ENCODE measurements at places on chromosomes 3 and 15.

DNA sequence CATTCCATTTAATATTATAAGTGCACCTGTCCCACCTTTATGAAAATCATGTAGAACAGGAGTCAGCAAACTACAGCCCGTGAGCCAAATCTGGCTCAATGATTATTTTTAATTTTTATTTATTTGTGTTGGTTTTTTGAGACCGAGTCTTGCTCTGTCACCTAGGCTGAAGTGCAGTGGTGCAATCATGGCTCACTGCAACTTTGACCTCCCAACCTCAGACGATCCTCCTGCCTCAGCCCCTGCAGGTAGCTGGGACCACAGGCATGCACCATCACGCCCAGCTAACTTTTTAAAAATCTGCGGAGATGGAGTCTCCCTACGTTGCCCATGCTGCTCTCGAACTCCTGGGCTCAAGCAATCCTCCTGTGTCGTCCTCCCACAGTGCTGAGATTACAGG lies 42.0 kb downstream of the MYO1E start:
- DNase-seq = no peak

GRCh38 chr15:65212097-65212496 lies 824 bp upstream of the CILP start:
- DNase-seq = no peak

GRCh38 chr3:134374791-134375581 lies 739 bp upstream of the AMOTL2 start:
- no peak for DNase-seq

DNA sequence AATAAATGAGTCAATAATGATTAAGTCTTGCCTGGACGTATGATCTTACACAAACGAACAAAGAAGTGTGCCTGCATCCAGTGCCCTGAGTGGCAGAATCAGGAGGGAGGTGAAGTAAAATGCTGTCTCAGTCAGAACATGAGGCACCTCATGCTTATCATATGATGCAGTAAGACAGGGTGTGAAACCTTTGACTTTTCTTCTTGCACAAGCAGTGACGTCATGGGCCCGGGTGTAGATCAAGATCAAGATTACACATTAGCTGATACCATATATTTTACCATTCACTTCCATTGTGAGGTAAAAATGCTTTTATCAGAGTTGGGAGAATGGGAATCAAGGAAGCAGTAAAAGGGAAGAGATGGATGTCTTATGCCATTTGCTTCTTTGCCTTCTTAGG lies 291.6 kb upstream of the PLSCR5 start:
- DNase-seq = no peak

DNA sequence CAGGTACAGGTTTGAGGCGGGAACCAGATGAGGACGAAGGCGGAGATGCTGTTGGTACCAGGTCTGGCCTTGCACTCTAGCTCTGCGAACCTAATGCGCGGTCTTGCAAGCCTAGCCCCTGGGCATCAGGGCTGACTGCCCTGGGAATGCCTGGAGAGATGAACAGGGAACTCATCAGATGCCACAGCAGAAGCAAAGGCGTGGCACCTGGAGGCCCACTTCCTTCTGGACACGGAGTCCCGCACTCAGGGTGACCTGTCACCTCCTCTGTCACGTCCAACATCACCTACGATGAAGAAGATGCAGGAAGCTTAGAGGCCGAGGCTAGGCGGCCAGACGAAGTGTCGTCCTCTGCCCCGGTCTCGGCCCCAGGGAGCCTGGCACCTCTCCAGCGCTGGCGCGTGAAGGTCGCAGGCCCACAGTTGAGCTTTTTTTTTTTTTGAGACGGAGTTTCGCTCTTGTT lies 9.4 kb downstream of the RPLP1 start:
- no peak for DNase-seq

DNA sequence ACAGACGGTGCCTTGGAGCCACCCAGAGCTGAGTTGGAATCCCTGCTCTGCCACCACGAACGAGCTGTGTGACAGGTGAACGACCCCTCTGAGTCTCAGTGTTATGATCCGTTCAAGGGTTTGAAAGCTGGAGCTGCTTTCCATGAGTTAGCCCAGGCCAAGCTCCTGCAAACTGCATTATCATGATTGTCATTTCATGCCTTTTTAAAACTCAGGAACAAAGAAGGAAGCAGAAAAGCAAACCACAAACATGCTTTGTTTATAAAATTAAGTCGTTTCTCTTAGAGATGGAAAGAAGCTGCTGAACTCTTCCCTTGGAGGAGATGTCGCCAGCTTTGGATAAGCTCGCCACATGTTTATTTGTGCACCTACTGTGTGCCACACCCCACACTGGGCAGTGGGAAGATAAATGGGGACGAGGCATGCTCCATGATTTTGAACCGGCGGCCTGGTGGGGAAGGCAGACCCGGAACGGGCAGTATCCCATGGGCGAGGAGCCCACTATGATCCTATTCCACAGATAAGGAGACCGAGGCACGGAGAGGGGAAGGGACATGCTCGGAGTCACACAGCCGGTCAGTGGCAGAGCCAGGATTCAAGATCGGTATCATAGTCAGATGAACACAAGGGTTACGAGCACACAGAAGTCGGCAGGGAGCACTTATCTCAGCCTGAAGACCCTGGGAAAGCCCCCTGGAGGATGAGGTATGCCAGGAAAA lies 15.9 kb downstream of the HRH1 start:
- DNase-seq = peak; percentile 41

DNA sequence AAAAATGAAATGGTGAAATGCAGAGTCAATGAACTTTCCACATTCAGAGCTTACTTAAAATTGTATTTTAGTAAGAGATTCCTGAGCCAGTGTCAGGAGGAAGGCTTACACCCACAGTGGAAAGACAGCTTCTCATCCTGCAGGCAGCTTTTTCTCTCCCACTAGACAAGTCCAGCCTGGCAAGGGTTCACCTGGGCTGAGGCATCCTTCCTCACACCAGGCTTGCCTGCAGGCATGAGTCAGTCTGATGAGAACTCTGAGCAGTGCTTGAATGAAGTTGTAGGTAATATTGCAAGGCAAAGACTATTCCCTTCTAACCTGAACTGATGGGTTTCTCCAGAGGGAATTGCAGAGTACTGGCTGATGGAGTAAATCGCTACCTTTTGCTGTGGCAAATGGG lies 3.1 kb downstream of the CCR4 start:
- DNase-seq = no peak

DNA sequence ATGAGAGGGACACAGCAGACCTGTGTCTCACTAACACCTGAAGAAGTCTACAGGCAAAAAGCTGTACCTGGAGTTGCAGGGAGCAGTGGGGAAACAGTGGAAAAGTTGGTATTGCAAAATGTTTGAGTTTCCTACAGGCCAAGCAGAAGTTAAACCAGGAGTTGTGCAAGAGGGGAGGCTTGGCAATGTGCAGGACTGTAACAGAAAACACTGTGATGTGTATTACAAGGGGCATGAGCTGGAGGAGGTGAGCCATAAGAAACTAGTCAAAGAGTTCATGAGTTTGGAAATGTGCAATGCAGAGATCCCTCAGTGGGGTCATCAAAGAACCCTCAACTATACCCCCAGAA lies 47.1 kb upstream of the SERPINI2 start:
- no peak for DNase-seq

DNA sequence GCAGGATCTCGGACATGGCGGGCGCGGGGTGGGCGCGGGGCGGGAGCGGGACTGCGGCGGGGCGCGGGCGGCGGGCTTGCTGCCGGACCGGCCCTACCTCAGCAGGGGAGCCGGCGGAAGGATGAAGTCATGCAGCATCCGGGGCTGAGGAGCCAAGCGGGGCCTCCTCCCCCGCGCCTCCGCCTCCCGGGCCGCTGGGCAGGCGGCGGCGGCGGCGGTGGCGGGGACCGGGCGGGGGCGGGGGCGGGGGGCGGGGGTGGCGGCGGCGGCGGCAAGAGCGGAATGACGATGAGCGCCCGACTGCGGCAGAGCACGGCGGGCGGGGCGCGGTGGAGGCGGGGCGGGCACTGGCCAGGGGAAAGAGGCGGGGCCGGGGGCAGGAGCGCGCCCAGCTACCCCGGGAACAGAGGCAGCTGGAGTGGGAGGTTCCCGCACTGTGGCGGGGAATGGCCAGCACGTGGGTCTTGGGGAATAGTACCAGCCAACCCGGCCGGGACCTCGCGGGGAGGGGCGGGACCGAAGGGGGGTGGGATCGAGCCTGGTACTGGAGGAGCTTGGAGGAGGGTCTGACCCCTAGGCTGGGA lies at the start of gene CAMK2N2:
CAMK2N2 (minus strand) TSS at position 284 of the 584 bp plus-strand sequence; CDS start at position 16, 268 bp downstream.
- DNase-seq = no peak

DNA sequence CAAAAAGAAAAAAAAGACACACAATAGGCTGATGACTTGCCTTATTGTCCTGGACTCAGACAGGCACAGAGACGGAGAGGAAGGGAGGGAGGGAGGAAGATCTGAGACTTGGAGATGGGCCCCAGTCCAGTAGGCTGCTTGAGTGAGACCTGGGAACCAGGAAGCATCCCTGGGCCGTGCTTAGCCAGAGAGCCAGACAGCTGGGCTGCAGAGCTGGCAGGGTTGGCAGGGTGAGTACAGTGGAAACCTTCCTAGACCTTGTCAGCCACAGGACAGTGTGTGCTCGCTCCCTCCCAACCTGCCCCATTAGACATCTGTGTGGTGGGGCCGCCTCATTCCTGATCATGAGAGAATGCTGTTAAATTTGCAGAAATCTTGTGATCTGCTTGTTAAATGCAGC lies 107.9 kb upstream of the ALDH1A3 start:
- no peak for DNase-seq

DNA sequence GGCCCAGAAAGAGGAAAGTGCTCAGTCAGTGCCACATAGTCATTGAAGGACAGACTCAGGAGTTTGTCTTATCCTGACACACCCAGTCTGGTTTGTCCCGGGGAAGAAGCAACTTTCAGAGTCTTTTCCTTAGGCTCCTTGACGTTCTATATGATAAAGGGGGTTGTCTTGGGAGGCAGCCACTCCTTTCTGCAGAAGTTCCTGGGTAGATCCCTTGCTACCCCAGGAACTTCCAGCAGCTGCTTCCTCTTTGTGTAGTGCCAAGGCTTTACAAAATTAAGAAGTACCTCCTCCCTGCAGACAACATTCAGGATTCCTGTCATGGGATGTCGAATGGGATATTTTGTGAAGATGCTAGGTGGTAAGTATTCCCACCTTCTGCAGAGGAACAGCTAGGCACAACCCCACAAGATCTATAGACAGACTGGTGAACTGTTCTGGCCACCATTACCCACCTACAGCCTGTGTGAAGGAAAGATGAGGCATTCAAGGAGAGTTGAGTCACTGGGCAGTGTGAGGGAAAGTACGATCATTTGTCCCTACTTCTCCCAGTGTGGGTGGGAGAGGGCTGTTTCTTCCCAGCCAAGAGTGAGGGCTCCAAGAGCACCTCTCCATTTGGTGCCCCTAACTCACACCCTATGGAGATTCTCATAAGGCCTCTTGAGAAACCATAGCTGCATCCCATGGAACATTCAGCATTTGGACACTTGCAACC lies 11.3 kb downstream of the TMEM266 start:
- no peak for DNase-seq

GRCh38 chr3:33982269-33982798 lies 183.9 kb downstream of the PDCD6IP start:
- no peak for DNase-seq

GRCh38 chr15:48582452-48583247 lies 62.9 kb downstream of the FBN1 start:
- peak; percentile 95 for DNase-seq

GRCh38 chr3:20842594-20843436 lies 656.8 kb upstream of the SGO1 start:
- DNase-seq = no peak

DNA sequence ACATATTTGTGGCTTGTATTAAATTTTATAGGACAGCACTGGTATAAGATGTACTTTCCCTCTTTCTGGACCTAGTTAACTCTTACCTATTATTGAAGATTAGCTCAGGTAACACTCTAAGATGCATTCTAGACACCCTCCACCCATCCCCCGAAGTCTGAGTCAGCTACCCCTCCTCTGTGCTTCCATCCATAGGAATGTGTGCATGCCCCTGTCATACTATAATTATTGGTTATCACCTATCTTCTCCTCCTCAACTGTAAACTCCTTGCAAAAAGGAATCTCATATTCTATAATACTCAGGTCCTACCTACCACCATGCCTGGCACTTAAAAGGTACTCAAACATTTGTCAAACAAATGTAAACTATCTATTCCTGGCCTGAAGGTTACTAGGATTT lies 3.0 kb downstream of the PEAK1 start:
- DNase-seq = no peak

- DNase-seq = no peak
Observed at GRCh38 chr3:88312256-88312655, 162.5 kb downstream of the C3orf38 start.

GRCh38 chr3:66507423-66508260 lies 6.8 kb upstream of the LRIG1 start:
- no peak for DNase-seq

DNA sequence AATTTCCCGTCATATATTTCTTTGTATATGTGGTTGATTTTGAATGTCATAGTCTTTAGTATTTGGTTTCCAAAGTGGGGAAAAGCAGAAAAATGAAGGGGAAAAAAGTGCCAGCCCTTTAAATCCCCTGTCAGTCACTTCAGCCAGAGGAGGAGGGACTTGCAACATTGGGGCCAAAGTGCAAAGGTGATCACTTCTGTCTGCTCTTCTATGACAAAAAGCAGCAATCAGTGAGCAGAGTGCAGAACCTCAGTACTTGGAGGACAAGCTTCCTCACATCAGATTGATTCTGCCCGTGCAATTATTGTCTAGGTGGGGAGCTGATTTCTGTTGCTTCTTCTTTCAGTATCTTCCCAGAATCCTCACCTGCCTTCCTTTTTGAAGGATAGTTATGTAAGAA lies 60.0 kb downstream of the STT3B start:
- DNase-seq = no peak

GRCh38 chr3:48788544-48789162 lies 59.0 kb downstream of the PRKAR2A start:
- no peak for DNase-seq

- no peak for DNase-seq
Observed at GRCh38 chr3:150144191-150144708, 173.6 kb upstream of the PFN2 start.

DNA sequence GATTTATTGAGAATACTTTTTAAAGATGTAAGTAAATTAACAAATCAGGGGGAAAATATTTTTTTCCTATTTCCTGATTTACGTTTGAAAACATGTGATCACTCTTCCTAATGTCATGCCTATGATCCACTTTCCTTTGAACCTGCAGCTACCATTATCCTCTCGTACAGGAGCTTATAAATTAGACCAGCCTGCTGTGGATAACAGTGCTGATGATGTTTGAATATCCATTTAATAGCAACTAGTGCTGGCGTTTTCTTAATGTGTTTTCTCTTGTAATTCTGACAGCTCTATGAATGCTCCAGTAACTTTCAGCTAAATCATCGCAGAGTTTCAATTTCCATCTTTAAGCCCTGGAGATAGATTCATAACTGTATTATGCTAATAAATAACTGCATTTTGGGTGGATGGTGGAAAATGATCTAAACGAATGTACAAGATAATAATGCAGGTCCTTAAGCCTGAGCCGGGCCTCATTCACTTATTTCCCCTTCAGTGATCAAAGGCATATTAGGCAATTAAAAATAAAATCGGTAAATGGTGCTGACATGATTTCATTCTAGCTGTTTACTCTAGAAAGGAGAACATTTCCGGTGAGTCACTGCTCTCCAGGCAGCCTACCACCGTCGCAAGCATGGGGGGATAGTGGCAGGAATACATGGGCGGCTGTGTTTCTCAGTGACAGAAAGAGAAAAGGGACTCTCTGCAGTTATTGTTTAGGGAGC lies 58.5 kb upstream of the SLC24A5 start:
- DNase-seq = peak; percentile 40

GRCh38 chr3:173913974-173914421 lies 516.5 kb downstream of the NLGN1 start:
- peak; percentile 39 for DNase-seq

GRCh38 chr15:98730860-98731711 lies 82.7 kb downstream of the IGF1R start:
- no peak for DNase-seq

All from astrocyte of the cerebellum (primary cell).